ENCODE measurements at places on chromosomes 5 and 9. TPM values are rescaled to one million over a fixed set of nuclear protein-coding genes. Genes with fewer than 3 reads are reported as not detected.
A peak's percentile ranks its signal among the peaks of the same experiment; 100 is the strongest.

DNA sequence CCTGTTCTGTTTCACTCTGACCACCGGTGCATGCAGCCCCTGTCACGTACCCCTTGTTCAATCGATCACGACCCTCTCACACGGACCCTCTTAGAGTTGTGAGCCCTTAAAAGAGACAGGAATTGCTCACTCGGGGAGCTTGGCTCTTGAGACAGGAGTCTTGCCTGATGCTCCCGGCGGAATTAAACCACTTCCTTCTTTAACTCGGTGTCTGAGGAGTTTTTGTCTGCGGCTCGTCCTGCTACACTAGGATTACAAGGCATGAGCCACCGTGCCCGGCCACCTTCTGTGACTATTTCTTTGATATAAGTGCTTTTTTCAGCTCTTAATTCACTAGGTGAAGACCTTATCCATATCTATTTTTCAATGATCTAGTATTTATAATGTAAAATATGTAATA, 167.5 kb downstream of the TTC39B start:
- H3K27me3 ChIP-seq, result no peaks in the 10 kb centered on the region
- H3K4me3 ChIP-seq, result no peak overlapping the region
- H3K36me3 ChIP-seq, result no peaks in the 10 kb centered on the region
- H3K4me1 ChIP-seq, result no peaks in the 10 kb centered on the region
- H3K27ac ChIP-seq, result no peak overlapping the region
- DNase-seq, result no peak

GRCh38 chr5:78041805-78042204, 252.7 kb downstream of the AP3B1 start:
- no peak overlapping the region for H3K4me3 ChIP-seq
- peaks cover 8% of the 10 kb centered on the region for H3K4me1 ChIP-seq
- peaks cover 45% of the 10 kb centered on the region for H3K36me3 ChIP-seq
- no peak overlapping the region for H3K27ac ChIP-seq
- DNase-seq, result no peak

GRCh38 chr5:123856766-123857165, 344.8 kb downstream of the CSNK1G3 start:
- H3K4me1 ChIP-seq, result no peaks in the 10 kb centered on the region
- no peaks in the 10 kb centered on the region for H3K27me3 ChIP-seq
- no peaks in the 10 kb centered on the region for H3K36me3 ChIP-seq
- no peak overlapping the region for H3K27ac ChIP-seq
- no peak for DNase-seq
- no peak overlapping the region for H3K4me3 ChIP-seq

DNA sequence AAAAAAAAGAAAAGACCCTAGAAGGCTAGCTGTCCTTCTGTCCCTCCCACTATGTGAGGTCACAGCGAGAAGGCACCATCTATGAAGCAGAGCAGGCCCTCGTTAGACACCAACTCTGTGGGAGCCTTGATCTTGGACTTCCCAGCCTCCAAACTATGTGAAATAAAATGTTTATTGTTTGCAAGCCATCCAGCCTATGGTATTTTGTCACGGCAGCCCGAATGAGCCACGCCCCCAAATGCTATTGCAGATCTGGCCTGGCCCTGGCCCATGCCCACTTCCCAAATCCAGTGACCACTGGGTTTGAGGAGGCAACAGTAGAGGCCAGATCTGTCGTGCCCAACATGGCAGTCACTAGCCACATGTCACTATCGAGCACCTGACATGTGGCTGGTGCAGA, 10.8 kb downstream of the STK10 start:
- DNase-seq, result no peak
- H3K27ac ChIP-seq, result peak overlapping the region; percentile 99
- H3K4me1 ChIP-seq, result peaks cover 95% of the 10 kb centered on the region
- H3K27me3 ChIP-seq, result peaks cover 56% of the 10 kb centered on the region

- peaks cover 59% of the 10 kb centered on the region for H3K4me1 ChIP-seq
- H3K4me3 ChIP-seq, result no peak overlapping the region
- H3K27me3 ChIP-seq, result no peaks in the 10 kb centered on the region
- no peaks in the 10 kb centered on the region for H3K36me3 ChIP-seq
Observed at GRCh38 chr5:93993161-93993560, 251.8 kb upstream of the POU5F2 start.

DNA sequence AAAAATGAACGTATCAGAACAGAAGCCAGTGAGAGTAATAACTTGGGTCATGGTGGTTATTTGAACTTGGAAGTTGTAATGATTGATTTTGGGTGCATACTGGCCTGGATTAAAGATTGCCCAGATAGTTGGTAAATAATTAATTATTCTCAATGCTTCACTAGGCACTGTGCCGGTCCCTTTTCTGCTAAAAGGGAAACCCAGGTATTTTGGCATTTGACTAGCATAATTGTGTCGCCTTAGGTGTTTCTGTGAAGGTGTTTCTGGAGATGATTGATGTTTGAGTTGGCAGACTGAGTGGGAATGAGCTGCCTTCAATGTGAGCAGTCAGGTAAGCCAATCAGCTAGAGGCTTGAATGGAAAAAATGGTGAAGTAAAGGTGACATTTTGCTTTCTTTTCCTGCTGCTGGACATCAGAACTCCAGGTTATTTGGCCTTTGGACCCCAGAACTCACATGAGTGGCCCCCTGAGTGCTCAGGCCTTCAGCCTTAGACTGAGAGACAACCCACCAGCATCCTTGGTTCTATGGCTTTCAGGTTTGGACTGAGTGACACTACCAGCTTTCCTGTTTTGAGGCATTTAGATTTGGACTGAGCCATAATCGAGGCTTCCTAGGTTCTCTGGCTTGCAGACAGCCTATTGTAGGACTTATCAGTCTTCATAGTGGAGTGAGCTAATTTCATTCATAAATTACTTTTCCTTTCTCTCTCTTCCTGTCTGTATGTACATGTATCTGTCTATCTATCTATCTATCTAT, 120.7 kb upstream of the PAPPA start:
- H3K27ac ChIP-seq, result no peak overlapping the region
- H3K27me3 ChIP-seq, result no peaks in the 10 kb centered on the region
- no peaks in the 10 kb centered on the region for H3K4me1 ChIP-seq
- H3K36me3 ChIP-seq, result no peaks in the 10 kb centered on the region
- no peak for DNase-seq

GRCh38 chr5:150058480-150059126, 27.8 kb downstream of the CSF1R start:
- H3K27me3 ChIP-seq, result peaks cover 2% of the 10 kb centered on the region
- H3K36me3 ChIP-seq, result peaks cover 25% of the 10 kb centered on the region
- no peak overlapping the region for H3K27ac ChIP-seq
- DNase-seq, result no peak

GRCh38 chr5:79736528-79737514, 47.2 kb downstream of the CMYA5 start:
- no peak overlapping the region for H3K27ac ChIP-seq
- H3K36me3 ChIP-seq, result no peaks in the 10 kb centered on the region
- DNase-seq, result no peak
- H3K27me3 ChIP-seq, result peaks cover 7% of the 10 kb centered on the region
- H3K4me3 ChIP-seq, result no peak overlapping the region

DNA sequence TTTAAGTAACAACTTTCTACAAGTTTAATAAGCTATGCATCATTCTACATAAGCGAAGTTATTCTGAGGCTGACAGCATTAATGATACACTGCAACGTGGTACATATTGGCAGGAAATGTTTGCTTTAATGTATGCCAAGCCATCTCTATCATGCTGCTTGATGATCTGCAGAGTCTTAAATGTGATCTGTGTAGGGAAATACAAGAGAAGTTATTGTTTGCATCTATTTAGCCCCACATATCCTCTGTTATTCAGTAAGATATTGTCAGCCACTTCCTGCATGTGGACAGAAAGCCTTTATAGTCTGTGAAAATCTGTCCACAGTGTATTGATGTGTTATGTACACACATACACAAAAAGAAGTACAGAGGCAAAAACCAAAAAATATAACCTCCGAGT, 193.1 kb upstream of the FREM1 start:
- no peak overlapping the region for H3K4me3 ChIP-seq
- H3K36me3 ChIP-seq, result no peaks in the 10 kb centered on the region
- no peak overlapping the region for H3K27ac ChIP-seq
- DNase-seq, result no peak
- no peaks in the 10 kb centered on the region for H3K4me1 ChIP-seq
- peaks cover 6% of the 10 kb centered on the region for H3K27me3 ChIP-seq

DNA sequence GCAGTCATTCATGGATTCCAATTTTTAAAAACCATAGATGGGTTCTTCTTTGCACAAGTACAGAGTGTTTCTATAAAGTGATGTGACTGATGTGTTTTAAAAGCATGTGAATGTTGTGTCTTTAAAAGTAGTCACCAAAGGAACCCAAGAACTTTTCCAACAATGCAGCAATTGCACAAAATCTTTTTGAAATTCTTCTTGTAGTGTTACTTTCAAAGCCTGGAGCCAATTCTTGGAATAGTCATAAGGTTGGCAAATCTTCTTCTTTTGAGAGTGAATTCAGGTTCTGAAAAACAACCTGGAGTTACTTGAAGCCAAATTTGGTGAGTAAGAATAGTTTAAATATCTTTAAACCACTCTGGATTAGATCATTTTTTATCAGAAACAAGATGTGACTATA, 10.5 kb downstream of the GRAMD2B start:
- H3K4me1 ChIP-seq, result peaks cover 22% of the 10 kb centered on the region
- no peak overlapping the region for H3K4me3 ChIP-seq
- DNase-seq, result no peak
- H3K27me3 ChIP-seq, result peaks cover 3% of the 10 kb centered on the region

DNA sequence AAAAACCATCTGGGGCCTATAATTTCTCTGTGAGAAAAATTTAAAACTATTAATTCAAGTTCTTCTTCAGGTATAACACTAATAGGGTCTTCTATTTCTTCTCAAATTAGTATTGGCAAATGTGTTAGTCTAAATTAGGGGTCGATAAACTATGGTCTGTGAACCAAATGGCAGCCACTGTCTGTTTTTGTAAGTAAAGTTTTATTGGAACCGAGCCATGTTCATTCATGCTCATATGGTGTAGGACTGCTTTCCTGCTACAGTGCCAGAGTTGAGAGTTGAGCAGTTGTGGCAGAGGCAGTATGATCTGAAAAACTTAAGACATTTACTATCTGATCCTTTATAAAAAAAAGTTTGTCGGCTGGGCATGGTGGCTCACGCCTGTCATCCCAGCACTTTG, 29.1 kb downstream of the SEC61B start:
- no peak overlapping the region for H3K4me3 ChIP-seq
- no peak overlapping the region for H3K27ac ChIP-seq
- no peak for DNase-seq
- peaks cover 9% of the 10 kb centered on the region for H3K4me1 ChIP-seq
- no peaks in the 10 kb centered on the region for H3K36me3 ChIP-seq

GRCh38 chr5:7251132-7251531, 144.8 kb upstream of the ADCY2 start:
- no peaks in the 10 kb centered on the region for H3K27me3 ChIP-seq
- no peak for DNase-seq
- no peak overlapping the region for H3K27ac ChIP-seq

- H3K36me3 ChIP-seq, result no peaks in the 10 kb centered on the region
- no peak overlapping the region for H3K27ac ChIP-seq
- no peak overlapping the region for H3K4me3 ChIP-seq
- no peak for DNase-seq
- H3K27me3 ChIP-seq, result no peaks in the 10 kb centered on the region
Observed at GRCh38 chr9:30575218-30575617, 1809.2 kb upstream of the ACO1 start.

GRCh38 chr5:72586788-72587530, 79.7 kb upstream of the ZNF366 start:
- H3K27me3 ChIP-seq, result peaks cover 5% of the 10 kb centered on the region
- no peak overlapping the region for H3K27ac ChIP-seq
- no peaks in the 10 kb centered on the region for H3K36me3 ChIP-seq
- no peak for DNase-seq

DNA sequence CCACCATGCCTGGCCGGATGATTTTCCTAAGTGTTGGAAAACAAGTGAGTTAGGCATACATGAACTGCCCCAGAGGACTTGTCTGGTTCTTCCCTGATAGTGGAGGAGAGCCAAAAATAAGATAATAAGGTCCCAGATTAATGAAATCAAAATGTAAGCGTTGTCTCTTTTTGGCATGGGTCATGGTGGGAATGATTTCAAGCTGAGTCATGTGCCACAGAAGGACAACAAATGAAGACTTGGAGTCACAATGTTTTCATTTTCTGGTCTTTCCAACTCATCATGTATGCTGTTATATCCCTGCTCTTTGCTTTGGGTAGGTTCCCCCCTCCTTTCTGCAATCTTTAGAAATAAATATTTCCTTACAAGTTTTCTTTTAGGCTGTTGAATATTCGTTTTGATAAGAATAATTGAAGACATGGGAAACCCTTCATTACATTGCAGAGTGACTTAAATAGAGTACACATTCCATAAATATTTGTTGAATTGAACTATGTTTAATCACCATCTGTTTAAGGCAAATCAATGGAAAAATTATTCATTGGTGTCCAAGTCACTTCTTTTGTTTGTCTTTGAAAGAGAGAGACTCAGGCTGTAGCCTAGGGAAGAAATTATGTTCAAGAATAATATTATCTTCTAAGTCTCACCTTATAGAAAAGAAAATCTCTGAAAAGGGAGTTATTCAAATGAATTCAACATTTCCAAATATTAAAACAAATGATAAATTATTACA, 196.3 kb downstream of the CSNK1G3 start:
- no peak for DNase-seq
- H3K36me3 ChIP-seq, result no peaks in the 10 kb centered on the region
- no peak overlapping the region for H3K27ac ChIP-seq
- no peak overlapping the region for H3K4me3 ChIP-seq

DNA sequence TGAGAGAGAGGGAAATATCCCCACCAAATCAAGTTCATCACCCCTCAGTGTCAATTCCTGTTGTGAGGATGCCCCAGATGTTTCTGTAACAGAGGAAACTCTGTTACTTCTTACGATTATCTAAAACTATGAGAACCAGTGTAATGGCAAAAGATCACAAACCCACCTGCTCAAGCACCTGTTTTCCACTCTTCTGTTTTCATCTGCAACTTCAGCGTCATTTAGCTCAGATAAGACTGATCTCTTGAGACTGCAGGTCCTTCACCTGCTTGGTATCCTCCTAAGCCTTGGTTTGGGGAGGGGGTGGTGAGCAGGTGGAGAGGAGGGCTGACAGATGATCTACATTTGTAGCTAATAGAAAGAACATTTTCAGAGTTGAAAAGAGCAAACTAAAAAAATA, 229.3 kb downstream of the SLF1 start:
- H3K36me3 ChIP-seq, result no peaks in the 10 kb centered on the region
- H3K4me1 ChIP-seq, result no peaks in the 10 kb centered on the region
- no peak for DNase-seq
- H3K27me3 ChIP-seq, result peaks cover 4% of the 10 kb centered on the region
- no peak overlapping the region for H3K27ac ChIP-seq

Gene HAVCR2
- polyA plus RNA-seq, result 101 TPM

Gene ARPC5L
- polyA plus RNA-seq, result 169 TPM

Gene PCDHGA10
- 0.43 TPM for polyA plus RNA-seq

Gene PHF24
- polyA plus RNA-seq, result not detected

Gene PRSS3
- polyA plus RNA-seq, result not detected

Gene CDC20B
- polyA plus RNA-seq, result not detected

Gene LMNB1
- 8.7 TPM for polyA plus RNA-seq

Gene TEX48
- polyA plus RNA-seq, result not detected

Gene SLC12A2
- polyA plus RNA-seq, result 7.0 TPM

Gene DND1
- not detected for polyA plus RNA-seq
